ENCODE measurements at places on chromosomes 1 and 21.

DNA sequence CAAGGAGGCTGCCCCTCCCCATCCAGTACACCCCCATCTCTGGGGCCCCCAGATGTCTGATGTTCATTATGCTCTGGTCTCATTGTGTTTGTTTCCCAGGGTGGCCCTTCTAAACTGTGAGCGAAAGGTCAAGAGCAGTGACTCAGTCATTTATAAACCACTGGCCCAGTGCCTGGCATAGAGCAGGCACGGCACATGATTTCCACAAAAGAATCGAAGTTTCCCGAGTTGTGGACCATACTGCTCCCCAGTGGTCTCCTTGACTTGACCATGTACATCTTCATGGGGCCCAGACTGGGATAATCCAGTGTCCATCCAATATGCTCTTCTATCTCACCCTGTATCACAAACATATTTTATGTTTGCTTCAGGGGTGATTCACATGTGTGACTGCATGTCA is 153.3 kb downstream of the NR5A2 start:
- DNase-seq = no peak

GRCh38 chr1:19232524-19232846 is 18.8 kb downstream of the EMC1 start:
- no peak for DNase-seq

DNA sequence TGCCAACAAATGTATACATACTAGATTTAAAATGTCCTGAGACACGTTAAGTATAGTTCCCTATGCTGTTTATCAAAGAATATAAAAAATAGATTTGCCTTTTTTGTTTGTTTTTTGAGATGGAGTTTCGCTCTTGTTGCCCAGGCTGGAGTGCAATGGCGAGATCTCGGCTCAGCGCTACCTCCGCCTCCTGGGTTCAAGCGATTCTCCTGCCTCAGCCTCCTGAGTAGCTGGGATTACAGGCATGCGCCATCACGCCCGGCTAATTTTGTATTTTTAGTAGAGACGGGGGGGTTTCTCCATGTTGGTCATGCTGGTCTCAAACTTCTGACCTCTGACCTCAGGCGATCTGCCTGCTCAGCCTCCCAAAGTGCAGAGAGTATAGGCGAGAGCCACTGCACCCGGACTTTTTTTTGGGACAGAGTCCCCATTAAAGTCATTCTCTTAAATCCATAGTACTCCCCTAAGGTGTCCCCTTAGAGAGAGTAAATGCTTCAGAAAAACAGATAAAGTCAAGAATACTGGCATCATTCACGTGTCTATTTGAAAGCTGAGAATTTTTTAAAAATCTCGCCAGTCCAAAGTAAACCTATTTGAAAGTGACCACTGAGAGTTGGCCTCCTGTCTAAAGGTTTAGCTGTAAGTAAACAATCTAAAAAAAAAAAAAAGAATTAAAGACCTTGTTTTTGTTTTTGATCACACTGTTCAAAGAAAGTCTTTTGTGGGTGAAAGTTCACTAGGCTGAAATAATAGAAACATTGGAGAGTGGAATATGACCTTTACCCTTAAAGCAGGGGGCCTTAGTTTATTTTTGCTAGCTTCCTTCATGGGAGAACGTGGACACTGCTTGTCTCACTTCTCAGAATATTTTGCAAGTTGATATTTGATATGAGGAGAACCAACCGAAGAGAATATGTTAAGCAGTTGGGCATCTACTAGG is 48.0 kb upstream of the SLC16A1 start:
- DNase-seq = no peak

- no peak for DNase-seq
Observed at GRCh38 chr1:89550995-89551394, 26.4 kb downstream of the LRRC8B start.

GRCh38 chr1:86205741-86206140 is 49.2 kb upstream of the COL24A1 start:
- DNase-seq = no peak

- no peak for DNase-seq
Observed at GRCh38 chr1:171140956-171141687, 44.0 kb upstream of the FMO2 start.

GRCh38 chr1:88787023-88787903 is 103.2 kb downstream of the PKN2 start:
- DNase-seq = no peak

DNA sequence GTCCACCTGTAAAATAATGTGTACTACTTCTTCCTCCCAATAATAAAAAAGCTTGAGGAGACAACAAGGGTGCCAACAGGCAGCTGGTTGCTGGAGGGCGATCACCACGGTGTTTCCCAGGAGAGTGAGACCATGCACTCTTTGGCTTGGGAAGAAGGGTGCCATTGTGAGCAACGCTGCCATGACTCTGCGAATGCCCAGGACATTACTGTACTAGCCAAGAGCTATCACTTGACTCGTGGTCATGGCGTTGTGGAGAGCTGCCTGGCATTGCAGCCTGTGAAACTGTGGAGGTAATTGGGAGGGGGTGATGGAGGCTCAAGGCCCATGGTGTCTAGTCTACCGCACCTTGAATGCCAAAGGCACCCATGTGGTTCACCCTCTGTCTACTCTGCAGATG is 14.6 kb upstream of the PRMT2 start:
- no peak for DNase-seq

DNA sequence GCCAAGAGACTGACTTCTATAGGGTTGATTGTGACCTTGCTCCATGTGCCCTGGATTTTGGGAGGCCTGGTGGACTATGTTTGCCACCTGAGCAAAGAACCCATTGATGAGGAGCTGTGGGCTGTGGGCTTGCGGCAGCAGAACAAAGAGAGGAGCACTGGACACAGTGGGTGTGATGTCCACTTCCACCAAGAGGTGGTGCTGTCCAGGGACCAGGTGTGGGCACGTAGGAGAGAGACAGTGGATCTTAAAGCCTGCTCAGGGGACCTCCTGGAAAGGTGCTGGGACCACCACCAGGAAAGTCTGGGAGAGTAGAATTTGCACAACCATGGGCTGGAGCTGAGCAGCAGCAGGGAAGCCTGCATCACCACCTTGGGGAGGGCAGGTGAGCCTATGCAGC is 106.7 kb upstream of the ETS2 start:
- DNase-seq = no peak

DNA sequence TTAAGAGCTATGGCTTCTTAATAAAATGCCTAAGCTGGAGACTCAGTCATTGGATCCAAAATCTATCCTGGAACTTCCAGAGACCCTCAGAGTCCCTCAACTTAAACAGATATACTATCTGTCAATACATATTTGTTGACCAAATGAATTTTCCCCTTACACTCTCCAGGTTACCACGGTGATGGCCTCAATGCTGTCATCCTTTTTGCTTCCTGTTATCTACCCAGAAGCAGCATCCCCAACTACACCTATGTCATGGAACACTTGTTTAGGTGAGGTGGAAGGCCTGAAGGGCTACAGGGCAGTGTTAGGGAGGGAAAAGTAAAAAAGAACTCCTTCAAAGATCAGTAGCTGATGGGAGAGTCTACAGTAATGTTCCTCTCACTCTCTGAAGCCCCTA is 4.4 kb upstream of the C1orf56 start:
- no peak for DNase-seq

All from stimulated activated CD4-positive, alpha-beta T cell treated with anti-CD3 and anti-CD28 coated beads, Interleukin-2, amount 100 ng/mL, for 24 hours (primary cell).